Activated CD4-positive, alpha-beta T cell treated with anti-CD3 and anti-CD28 coated beads, Interleukin-2, amount 50 U/mL, for 16 hours (primary cell): ENCODE measurements at places on chromosomes 16 and 17.

- DNase-seq: no peak
Observed at GRCh38 chr16:76370344-76370743, 93.1 kb downstream of the CNTNAP4 start.

GRCh38 chr16:3837851-3838586, 42.5 kb downstream of the CREBBP start:
- DNase-seq: no peak

DNA sequence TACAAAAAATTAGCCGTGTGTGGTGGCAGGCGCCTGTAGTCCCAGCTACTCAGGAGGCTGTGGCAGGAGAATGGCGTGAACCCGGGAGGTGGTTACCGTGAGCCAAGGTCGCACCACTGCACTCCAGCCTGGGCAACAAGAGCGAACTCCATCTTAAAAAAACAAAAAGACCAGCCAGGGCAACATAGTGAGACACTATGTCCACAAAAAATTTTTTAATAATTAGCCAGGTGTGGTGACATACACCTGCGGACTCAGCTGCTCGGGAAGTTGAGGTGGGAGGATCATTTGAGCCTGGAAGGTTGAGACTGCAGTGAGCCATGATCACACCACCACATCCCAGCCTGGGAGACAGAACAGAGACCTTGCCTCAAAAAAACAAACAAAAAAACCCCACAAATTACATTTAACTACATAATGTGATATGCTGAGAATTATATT, 29.1 kb downstream of the FANCA start:
- no peak for DNase-seq

DNA sequence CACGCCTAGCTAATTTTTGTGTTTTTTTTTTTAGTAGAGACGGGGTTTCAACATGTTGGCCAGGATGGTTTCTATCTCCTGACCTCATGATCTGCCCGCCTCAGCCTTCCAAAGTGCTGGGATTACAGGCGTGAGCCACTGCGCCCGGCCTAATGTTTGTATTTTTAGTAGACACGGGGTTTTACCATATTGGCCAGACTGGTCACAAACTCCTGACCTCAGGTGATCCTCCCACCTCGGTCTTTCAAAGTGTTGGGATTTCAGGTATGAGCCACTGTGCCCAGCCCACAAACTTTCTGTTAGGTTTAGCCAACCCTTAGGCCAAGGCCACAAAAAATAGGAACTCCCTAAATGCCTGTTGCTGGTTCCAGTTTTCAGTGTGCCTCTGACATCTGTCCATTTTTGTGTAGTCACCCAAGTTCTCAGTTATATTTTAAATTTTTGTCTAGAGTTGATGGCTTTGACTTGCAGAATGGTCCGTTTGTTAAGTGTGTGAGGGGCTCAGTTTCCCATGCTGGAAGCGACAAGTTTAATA, 12.7 kb downstream of the CCL16 start:
- no peak for DNase-seq

- peak; percentile 57 for DNase-seq
Observed at GRCh38 chr16:2473999-2474876, 689 bp upstream of the TBC1D24 start.
